Left ventricle myocardium inferior (tissue), 1 donor: ENCODE measurements at places on chromosomes 12 and 14.

DNA sequence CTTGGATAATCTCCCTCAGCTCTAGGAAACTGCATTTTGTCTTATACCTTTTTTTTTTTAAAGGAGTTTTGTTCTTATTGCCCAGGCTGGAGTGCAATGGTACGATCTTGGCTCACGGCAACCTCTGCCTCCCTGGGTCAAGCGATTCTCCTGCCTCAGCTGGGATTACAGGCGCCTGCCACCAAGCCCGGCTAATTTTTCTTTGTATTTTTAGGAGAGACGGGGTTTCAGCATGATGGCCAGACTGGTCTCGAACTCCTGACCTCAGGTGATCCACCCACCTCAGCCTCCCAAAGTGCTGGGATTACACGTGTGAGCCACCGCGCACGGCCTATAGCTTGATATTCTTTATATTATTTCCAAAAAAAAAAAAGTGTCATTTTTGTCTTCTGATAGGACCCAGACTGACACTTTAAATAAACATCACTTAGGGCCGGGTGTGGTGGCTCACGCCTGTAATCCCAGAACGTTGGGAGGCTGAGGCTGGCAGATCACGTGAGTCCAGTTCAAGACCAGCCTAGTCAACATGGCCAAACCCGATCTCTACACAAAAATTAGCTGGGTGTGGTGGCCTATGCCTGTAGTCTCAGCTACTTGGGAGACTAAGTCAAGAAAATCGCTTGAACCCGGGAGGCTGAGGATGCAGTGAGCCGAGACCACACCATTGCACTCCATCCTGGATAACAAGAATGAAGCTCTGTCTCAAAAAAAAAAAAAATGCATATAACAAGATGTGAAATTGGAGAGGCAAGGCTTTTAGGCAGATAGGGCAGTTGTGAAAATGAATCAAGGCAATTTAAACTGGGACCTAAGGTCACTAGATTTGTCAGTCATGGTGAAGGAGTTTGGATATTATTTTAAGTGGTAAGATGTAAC, 18.4 kb downstream of the SLC2A3 start:
- no peak for DNase-seq

- no peak for DNase-seq
Observed at GRCh38 chr12:116856729-116857128, 24.5 kb downstream of the HRK start.

DNA sequence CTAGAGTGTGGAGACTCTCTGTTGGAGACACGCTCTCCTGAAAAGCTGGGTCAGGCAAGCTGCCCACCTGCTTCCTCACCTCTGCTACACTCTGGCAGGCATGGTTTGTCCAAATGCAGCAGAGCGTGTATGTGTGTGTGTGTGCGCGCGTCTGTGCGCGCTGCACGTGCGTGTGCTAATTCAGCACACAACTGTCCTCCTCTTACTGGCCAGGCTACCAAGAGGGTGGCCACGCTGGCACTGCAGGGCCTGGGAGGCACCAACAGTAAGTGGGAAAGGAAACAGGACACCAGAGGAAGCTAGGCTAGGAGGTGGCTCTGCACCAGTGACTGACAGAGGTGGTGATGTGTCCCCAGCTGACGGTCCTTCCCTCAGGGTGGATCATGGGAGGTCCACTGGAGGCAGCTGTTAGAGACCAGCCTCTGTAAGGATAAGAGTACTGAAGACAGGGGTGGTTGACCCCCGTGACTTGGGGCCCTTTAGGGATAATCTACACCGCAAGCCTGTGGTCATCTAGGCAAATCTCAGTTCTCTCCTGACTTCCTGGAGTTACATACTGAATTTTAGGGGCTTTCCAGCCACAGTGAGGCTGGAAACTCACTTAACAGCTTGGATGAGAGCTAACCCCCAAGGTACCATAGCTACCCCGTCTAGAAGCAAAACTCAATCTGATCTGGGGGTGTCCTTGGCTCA, 15.6 kb upstream of the TFCP2 start:
- DNase-seq = no peak

GRCh38 chr12:40065636-40066035, 40.2 kb downstream of the SLC2A13 start:
- DNase-seq = no peak

- DNase-seq = no peak
Observed at GRCh38 chr12:12214635-12215131, 52.2 kb downstream of the LRP6 start.

GRCh38 chr14:25800841-25801240, 750.9 kb upstream of the STXBP6 start:
- no peak for DNase-seq
